Bronchial epithelial cell (primary cell): ENCODE measurements at places on chromosomes 2 and 18.

GRCh38 chr2:178106053-178106452 is 6.2 kb upstream of the RBM45 start:
- DNase-seq = no peak

- peak; percentile 93 for DNase-seq
These were observed 26.2 kb downstream of the CFAP53 start for GRCh38 chr18:50240080-50240563.

DNA sequence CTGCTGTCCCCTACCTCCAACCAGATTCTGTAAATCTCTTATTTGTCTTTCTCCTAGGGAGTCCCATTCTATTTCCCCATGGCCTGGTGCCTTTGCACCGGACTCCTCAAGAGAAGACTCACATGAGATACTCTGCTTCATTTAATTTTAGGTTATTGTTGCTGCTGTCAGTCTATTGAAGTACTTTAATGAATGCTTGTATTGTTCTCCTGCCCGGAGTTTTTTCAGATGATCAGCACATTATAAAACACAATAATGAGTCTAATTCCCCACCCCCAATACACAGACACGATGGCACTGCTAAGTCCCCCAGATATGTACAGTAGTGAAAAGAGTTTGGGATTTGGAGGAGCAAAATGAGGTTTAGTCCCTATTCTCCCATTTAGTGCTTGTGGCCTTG is 58.9 kb downstream of the HAUS1 start:
- DNase-seq = no peak

DNA sequence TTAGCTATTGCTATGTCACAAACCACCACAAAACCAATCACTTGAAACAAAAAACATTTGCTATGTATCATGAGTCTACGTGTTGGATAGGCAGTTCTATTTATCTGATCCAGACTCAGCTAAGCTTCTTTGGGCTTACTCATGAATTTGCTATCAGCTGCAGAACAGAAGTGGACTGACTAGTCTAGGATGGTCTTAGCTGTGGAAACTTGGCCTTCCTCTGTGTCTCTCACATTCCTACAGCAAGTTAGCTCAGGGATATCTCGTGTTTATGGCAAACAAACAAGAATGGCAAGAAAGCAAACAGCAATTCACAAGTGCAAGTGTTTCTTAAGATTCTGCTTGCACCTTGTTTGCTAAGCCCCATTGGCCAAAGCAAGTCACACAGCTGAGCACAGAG is 288.0 kb upstream of the TNP1 start:
- DNase-seq = peak; percentile 7

DNA sequence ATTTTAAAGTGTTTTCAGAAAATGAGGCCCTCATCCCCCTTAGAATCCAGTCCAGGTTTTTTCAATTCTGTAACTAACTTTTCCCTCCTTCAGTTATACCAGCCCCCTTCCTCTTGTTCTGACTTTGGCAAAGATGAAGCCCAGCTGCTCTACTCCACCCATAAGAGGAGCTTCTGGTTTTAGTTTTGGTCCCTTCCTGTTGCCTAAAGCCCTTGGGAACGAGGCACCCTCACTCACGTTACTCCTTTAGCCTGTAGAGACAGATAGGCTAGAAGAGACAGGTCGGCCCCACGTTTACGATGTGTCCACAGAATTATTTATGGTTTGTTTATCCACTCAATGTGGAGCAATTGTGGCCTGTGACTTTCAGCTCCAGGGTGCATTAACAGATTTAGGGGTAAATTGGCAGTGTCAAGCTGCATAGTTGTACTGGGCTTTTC is 454.2 kb upstream of the TNP1 start:
- DNase-seq = no peak

- no peak for DNase-seq
These were observed 10.4 kb downstream of the COLEC11 start for GRCh38 chr2:3604991-3605961.

DNA sequence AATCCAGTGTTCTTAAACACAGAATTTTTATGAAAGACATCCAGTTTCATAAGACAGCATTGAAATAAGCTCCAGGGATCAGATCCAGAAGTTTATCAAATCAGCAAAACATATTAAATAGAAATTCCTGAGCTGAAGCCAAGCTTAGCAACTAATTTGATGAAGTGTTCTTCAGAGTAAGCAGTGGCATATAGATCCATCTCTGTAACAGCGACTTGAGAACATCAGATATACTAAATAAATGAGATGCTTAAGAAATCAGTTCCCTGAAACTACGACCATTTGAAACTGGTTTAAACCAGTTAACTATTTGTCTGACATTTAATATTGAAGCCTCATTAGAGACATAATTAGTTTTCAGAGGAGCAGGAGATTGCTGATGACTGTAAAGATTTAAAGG is 34.1 kb downstream of the PPP1R1C start:
- no peak for DNase-seq

DNA sequence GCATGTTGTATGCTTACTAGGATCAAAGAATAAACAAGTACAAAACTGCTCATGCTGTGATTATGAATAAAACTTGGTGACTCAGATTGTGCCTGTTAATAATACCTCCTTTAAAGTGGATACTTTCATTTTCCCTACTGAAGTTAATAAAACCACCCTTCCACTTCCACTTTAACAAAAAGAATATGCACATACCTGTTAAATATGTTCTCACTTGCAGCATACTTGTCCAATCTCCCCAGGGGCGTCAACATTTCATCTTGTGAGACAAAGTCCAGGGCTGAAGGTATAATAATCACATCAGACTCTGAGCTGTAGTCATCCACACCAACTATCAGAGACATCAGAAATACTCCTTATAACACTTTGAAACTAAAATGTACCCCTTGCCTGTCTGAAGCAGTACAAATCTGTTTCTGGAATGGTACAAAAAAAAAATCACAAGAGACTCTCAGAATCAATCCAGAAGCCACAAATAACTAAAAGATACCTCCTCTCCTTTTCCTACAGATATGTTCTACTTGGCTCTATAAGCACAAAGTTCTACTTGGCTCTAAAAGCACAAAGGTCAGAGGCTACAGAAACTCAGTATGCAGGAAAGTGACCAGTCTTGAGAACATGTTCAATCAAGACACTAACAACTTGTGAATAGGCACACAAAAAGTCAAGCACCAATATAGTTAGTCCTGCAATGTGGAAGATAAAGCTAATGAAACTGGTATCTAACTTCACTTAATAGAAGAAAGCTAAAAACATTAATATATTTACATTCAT is 19.3 kb downstream of the PPP4R1 start:
- peak; percentile 95 for DNase-seq

GRCh38 chr18:46160050-46160798 is 56.0 kb downstream of the HAUS1 start:
- DNase-seq = no peak

DNA sequence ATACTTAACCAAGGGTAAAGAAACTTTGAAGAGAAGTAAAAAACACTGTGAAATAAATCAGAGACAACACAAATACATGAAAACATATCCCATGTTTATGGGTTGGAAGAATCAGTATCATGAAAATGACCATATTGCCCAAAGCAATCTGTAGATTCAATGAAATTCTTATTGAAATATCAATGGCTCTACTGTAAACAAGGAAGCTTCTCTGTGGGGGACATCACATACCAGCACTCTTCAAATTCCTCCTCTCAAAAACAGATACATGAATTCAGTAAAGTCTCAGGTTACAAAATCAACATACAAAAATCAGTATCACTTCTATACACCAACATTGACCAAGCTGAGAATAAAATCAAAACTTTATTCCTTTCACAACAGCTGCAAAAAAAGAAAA is 63.5 kb upstream of the CNTNAP5 start:
- DNase-seq = no peak

DNA sequence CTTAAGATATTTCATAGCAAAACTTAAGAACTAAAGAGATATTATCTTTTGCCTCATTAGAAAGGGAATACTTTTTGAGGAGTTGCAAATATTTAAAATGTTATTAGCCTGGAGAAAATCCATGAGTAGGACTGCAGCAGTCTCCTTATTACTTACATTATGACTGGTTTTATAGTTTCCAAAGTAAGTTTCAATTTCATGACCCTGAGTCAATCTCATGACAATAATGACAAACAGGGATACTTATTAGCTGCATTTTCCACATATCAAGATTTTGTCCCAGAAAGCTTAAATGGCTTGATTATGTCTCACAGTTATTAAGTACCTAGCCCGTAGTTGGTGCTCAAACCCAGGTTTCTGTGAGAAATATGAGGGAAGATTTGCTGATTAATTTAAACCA is 150.8 kb upstream of the ZEB2 start:
- DNase-seq = no peak

- DNase-seq = no peak
These were observed 28.5 kb upstream of the MCFD2 start for GRCh38 chr2:46943881-46944798.

DNA sequence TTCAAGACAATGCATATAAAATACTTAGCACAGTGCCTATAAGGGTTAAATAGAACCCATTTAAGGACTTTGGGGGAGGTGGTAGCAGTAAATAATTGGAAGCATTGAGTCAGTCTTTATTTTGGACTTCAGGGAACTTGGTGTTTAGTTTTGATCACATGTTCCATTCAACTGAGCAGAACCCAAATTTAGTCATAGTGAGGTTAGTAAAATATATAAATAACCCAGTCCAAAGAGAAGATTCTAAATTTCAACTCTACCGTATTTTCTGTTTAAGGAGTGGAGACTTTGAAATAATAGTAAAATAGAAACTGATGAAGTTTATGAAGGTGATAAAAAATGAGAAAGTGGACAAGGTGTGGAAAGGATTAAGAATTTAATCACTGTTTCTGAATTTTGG is 19.7 kb downstream of the TWSG1 start:
- DNase-seq = no peak

DNA sequence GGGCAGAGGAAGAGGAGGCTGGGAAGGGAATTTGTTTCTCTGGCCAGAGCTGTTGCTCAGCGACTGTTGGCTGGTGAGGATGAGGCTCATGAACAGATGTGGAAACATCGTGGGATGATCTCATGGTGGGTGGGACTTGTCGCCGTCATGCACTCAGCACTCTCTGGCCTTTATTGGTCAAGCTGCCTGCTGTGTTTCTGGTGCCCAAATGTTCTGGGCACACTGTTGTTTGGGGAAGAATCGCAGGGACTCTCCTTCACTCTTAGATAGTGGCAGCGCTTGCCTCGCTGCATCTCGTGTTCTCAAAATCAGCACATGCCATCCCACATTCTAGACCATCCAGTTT is 145.6 kb downstream of the AGAP1 start:
- DNase-seq = peak; percentile 46

- no peak for DNase-seq
These were observed 37.3 kb downstream of the FHOD3 start for GRCh38 chr18:36334798-36335197.

DNA sequence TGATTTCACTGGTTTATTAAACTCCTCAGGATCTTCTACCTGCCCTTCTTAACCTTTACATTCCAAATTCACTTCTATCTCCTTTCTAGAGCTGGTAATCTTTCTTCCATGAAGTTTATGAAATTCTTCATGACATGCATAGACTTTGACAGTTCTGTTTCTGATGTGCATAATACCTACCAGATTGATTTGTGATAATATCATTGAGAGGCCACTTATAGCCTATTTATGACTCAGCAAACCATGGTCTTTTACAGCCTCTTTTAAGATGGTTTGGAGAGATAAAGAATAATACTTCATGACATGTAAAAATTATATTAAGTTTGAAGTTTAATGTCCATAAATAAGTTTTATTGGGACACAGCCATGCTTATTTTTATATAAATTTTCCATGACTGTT is 14.0 kb downstream of the SCN2A start:
- no peak for DNase-seq

DNA sequence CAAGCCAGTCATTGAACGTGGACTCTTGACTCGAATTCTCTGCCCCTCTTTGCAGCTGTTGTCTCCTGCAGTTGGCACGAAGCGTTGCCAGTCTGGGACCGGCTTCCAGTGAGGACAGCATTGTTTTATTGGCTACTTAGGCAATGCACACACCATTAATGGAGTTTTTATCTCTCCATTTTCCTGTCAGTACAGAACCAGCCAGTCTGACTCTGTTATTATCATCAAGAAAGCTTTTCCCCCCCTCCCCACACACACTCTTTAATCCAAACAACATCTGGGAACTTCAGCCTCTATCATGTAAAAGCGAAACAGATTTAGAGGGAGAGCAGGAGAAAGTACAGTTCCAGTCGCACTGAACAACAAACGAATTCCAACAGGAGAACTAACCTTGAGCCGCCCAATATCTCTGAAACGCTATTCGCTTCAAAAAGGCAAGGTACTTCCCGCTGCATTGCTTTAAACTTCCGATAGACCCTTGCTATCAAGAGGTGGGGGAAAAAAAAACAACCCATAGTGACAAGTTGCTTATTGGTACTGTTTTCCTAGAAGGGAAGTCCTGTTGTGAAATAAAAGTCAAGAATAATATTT is 38.2 kb downstream of the ACVR1 start:
- DNase-seq = no peak

DNA sequence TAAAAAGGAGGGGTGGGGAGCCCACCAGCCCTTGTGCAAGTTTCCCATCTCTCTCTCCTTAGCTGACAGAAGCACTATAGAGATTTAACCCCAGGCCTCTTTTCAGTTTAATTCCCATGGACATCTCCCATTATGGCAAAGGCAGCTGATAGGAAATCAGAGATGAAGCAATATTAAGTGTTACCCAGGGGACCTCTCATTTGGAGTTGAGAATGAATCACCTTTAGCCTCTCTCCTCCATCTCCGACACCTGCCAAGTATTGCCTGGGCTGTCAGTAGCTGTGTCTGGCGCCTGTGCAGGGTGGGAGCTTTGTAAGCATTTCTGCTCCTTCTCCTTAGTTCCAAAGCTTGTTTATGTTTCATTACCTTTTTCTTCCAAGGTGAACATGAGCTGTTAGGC is 109.0 kb downstream of the AQP4 start:
- DNase-seq = peak; percentile 45

- DNase-seq = no peak
These were observed 68.4 kb upstream of the MCFD2 start for GRCh38 chr2:46984040-46984439.

DNA sequence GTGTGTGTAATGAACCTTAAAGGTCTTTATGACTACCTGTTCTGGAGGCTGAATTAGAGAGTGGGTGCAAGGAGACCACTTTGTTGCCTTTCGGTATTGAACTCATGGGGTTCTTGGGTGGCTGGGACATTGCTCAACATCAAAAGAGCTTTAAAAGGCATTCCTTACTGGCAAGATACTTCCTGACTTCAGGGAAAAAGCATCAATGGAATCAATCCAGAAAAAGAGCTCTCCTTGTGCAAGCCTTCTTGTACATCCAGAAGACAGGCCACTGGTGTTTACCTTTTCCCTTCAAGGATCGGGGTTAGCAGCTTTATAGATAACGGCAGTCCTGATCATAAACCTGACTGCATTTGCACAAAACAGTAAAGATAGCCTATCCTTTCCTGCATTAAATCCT is 9.5 kb downstream of the PNO1 start:
- DNase-seq = no peak
